Muscle of arm (tissue), 14 donors: ENCODE measurements at places on chromosomes 7 and 10.

DNA sequence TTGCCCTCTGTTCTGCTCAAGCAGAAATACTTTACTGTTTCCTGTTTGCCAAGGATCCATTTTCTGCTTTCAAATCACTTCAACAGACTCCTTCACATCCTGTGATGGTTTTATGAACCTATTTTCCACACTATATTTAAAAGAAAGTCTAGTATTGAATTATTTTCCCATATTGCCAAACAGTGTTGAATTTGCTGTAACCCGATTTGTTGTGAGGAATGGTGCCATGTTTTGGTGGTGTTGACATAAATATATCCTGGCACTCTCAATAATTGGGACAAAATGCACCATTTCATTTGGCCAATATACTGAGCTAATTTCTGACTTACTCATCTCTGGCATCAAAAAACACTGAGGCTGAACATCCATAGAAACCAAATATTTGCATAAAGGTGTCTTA, 615.4 kb upstream of the SEMA3D start:
- DNase-seq = no peak

- no peak for DNase-seq
Observed at GRCh38 chr7:103857435-103857834, 132.0 kb downstream of the RELN start.

- DNase-seq = no peak
Observed at GRCh38 chr7:93185303-93186027, 37.3 kb upstream of the SAMD9L start.

GRCh38 chr10:119139464-119140067, 25.9 kb downstream of the SFXN4 start:
- no peak for DNase-seq
